Stimulated activated CD4-positive, alpha-beta T cell treated with anti-CD3 and anti-CD28 coated beads, Interleukin-1b, Interleukin-23, amount 100 ng/mL, for 48 hours (primary cell): ENCODE measurements at places on chromosomes 5 and 9.

GRCh38 chr5:2432076-2432920 is 319.2 kb downstream of the IRX2 start:
- DNase-seq, result no peak

- DNase-seq, result no peak
These were observed 9.8 kb upstream of the CPEB4 start for GRCh38 chr5:173878224-173878967.

DNA sequence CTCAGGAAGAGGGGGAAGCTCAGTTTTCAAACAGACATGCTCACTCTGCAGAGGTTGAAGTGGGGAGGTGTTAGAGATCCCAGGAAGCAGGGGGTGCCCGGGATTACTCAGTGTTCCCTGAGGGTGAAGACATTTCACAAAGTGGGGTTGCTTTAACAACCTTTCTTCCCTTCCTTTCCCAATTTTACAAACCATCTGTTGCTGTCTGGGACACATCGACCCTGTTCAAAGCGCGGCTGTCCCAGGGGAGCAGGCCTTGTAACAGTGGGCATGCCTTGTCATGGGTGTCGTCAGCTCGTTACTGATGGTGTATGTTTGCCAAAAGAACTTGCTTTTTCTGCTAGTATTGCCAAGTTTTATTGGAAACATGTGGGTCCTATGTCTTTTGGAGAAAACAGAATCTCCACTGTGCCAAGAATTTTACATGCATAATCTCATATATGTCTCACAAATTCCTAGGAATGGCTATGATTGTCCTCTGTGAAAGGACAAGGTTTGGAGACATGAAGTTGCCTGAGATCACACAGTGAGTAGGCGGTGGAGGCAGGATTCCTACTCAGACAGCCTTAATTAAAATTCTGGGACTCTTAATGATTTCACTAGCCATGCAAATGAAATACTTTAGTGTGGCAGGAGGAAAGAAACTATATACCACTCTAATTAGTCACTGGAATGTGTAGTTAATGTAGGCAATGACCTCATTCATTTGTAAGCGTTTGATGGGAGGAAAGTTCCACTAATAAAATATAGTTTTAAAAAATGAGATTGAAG is 198.9 kb downstream of the NXNL2 start:
- no peak for DNase-seq

DNA sequence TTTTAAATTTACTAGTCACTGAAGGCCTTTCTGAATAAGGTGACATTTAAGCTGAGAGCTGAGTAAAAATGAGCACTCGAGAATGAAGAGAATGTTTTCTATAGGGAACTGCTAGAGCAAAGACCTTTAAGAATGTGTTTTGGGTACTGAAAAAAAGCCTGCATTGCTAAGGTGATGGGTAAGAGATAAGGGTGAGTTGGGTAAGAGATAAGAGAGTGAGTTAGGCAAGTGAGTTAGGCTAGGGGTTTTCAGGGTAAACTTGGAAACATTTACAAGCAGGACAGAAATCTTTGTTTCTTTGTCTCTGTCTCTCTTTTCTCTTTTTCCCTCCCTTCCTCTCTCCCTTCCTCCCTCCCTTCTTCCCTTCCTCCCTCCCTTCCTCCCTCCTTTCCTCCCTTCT is 5.6 kb downstream of the RAD23B start:
- no peak for DNase-seq

DNA sequence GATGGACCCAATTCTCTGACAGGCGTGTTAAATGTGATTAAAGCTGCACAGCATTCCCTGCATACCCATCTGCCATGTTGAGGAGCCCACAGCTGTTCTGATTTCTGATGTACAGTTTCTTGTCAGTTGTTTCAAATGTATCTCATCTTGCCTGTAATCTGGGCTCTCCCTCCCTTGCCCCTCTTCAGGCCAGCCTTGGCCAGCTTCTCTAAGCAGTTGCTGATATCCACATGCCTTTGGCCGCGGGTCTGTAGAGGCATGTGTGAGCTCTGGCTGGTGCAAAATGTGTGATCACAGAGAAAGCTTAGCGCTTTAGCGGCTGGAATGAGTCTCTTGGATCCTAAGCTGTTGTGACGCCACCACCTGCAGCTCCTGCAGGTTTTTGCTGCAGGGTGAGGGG is 332.0 kb downstream of the MLLT3 start:
- no peak for DNase-seq

- DNase-seq, result no peak
These were observed 203.1 kb upstream of the PPP1R2B start for GRCh38 chr5:156647034-156647451.

- no peak for DNase-seq
These were observed 177.6 kb upstream of the PANK3 start for GRCh38 chr5:168756453-168757391.

DNA sequence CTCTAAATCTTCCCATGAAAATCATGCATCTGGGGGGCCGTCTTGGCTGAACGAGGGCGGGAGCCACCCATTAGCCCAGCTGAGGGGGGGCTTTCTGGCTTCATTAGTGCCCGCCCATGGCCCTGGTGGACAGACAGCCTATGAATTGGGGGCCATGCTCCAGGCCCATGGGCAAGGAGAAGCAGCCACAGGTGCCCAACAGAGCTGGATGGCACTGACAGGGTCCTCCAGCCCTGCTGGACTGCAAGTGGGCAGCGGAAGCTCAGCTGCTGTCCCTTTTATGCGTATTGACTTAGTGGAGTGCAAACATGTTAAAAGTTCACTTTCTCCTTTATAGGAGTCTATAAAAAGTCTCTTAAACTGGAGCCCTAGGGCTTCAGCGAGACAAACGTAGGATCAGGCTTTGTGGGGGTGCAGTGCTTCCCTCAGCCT is 75.3 kb downstream of the MACROH2A1 start:
- no peak for DNase-seq

- DNase-seq, result no peak
These were observed 7.4 kb upstream of the CEL start for GRCh38 chr9:133054194-133054890.

GRCh38 chr9:133396952-133397351 is 20.8 kb downstream of the STKLD1 start:
- DNase-seq, result no peak

GRCh38 chr9:90870621-90871326 is 69.2 kb downstream of the SYK start:
- DNase-seq, result peak; percentile 11

GRCh38 chr9:83155733-83156132 is 92.8 kb upstream of the RASEF start:
- DNase-seq, result no peak

GRCh38 chr9:133532937-133533668 is 1.4 kb upstream of the ADAMTSL2 start:
- peak; percentile 82 for DNase-seq

- DNase-seq, result no peak
These were observed 455.9 kb downstream of the CDH9 start for GRCh38 chr5:26582350-26583045.

GRCh38 chr9:91197232-91198181 is 164.2 kb downstream of the AUH start:
- DNase-seq, result no peak

DNA sequence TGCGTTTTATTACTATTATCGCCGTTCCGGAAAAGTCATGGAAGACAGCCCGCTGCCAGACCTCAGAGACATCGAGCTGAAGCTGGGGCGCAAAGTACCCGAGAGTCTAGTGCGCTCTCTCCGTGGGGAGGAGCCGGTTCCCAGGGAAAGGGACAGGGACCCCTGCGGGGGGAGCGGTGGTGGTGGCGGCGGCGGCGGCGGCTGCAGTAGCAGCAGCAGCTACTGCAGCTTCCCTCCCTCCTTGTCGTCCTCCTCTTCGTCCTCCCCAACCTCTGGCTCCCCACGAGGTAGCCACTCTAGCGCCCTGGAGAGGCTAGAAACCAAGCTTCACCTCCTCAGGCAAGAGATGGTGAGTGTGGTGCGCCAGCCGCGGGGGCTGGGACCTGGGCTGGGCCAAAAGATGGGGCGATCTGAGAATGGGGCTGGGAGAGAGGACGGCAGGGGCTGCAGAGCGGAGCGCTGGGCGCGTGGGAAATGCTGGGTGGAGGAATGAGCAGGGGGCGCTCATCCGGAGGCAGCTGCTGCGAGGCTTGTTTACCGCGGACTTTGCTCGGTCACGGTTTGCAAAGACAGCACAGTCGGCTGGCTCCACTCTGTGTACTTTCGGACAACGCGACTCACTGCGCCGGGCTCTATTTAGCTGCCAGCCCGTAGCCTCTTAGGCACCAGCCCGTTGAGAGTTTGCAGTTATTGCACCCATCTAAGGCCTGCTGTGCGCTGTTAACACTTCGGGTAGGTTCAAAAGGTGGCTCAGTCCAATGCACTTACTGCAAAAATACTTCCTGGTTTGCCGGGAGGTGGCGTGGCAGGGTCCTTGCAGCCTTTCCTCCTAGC is 1.1 kb downstream of the LURAP1L start:
- DNase-seq, result no peak

DNA sequence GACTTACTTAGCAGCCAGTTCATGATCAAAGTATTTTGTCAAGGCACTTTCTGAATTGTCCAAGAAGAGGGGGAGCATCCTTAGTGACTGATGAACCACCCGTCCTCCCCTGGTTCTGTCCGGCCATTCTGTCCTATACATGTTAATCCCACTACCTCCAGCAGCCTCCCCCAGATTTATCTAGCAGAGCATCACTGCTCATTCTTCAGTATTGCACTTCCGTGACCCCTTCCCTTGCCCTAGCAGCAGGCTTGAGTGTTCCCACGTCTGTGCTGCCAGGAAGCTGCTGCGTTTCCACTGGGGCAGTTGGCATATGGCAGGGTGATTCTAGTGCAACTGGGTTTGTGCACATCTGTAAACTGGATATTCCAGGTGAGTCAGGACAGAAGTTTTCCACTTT is 4.5 kb downstream of the GLDC start:
- DNase-seq, result no peak

- DNase-seq, result no peak
These were observed 62.9 kb downstream of the SPIN1 start for GRCh38 chr9:88451160-88451559.

GRCh38 chr9:116644091-116644688 is 42.9 kb upstream of the TRIM32 start:
- no peak for DNase-seq

DNA sequence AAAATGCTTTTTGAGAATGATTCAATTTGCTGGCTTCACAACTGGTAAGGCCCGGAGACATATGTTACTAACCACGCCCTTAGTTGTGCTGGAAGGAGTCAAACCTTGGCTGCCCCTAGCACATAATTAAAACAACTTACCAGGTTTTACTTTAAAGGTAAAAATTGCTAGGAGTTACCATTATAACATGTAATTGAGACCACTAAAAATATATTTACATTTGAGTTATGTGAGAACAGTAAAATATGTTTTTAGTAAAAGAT is 435.6 kb upstream of the CDH9 start:
- no peak for DNase-seq

DNA sequence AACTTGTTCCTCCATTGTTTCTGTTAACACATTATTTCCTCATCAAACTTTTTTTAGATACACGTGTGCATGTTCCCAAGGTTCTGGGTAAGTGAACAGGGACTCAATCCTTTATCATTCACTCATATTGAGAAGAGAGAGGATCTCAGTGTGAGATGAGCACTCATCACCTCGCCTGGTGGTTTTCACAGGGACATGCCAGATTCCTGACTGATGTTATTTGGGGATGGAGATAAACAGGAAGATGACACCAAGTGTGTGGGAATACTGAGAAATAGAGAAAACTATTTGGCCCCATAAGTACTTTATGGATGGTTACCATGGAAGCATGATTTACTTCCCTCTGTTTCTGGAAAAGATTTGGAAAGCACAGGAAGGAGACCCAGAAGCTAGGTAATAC is 533.3 kb upstream of the DMAC1 start:
- no peak for DNase-seq

DNA sequence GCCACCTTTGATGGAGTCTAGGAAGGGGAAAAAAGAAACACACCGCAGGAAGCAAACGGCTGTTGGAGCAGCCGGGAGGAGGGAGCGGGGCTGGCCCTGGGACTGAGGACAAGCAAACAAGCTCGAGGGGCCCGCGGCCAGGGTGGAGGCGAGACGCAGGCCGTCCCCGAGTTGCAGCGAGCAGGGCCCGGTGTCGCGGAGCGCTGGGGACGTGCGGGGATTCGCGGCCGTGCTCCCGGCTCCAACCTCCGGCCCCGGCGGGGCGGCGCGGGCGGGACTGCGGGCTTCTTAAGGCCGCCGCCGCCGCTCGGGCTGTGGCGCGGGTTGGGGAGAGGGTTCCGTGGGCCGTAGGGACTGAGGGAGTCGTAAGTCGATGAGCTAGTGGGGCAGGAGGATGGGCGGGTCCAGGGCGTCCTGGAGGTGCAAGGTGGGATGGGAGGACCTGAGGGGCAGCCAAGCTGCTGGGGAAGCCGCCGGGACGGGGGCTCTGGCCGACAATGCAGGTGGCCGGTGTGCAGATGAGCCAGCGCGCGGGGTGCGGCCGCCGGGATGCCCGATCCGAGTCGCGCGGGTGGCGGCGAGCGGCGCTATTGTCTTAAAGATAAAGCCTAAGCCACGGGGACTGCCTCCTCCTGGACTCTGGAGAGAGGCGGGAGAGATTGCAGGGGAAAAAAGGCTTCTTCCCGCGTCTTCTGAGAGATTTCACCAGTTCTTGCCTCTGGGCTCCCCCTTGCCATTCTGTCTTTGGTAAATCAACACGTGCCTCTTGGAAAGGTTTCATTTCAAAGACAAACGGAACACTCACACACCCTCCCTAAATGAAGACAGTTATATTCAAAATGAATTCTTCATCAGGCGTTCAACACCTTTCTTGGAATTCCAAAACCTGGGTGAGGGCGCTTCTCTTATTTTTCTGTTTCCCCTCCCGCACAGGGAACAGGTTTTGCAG is 1.6 kb upstream of the HAPLN1 start:
- DNase-seq, result peak; percentile 13

DNA sequence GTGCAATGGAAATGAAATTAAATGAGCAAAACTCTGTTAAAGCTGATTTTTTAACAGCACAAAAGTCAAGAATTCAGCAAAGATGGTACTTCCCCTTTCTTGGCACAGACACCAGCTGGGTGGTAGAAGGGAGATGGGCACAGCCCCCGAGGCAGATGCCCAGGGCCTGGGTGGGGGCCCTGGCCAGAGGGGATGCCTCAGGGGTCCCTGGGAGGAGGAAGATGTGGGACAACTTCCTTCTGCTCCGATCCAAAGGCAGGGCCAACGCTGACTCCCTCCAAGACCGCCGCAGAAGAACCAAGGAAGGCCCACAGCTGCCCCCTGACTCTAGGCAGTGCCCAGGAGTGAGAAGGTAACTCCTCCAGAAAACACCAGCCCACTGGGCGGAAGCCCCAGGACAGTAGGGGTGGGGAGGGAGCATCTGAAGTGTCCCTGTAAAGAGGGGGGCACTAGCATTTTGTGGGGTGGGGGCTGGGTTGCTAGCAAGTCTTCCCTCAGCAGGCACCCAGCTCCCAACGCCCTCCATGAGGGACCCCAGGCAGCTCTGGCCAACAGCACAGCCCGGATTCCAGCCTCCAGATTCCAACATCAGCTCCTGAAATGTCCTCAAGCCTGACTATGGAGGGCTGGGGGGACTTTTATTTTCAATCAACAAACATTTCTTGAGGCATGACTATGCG is 4.9 kb downstream of the NACC2 start:
- DNase-seq, result no peak
